ENCODE measurements at places on chromosomes 1 and 21.

- no peak for DNase-seq
Measured at GRCh38 chr1:26913754-26914619, at the start of gene NR0B2. TSS of gene NR0B2 (minus strand) at chr1:26913975. CDS start at chr1:26913940, 35 bp downstream.

- DNase-seq: no peak
Measured at GRCh38 chr21:30426731-30427130, 1.0 kb upstream of the KRTAP13-3 start.

DNA sequence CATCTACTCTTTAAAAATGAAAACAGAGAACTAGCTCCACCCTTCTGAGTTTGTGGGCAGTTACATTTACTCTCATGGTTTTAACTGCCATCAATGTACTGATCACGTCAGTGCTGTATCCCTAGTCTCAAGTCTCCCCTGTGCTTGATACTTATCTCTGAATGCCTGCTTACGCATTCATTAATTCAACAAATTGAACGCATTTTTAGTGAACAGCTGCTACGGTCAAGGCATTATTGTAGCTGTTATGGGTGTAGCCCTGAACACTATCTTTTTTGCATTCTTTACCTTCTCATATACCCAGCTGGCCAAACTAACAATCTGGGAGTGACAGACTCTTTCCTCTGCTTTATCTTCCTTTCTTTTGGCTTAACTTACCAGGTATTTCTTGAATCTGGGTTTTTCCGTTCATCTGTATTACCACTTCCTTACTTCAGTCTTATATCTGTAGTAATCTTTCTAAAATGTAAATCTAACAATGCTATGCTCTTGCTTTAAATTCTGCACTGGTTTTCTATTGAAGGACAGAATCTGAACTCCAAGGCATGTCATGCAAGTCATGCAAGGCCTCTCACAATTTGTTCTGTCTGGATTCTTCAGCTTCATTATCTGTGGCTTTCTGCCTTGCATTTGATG, 33.3 kb downstream of the SMG7 start:
- no peak for DNase-seq

- no peak for DNase-seq
Measured at GRCh38 chr1:98515744-98516143, 145.8 kb upstream of the SNX7 start.

GRCh38 chr1:15288173-15288926, 41.3 kb downstream of the FHAD1 start:
- DNase-seq: no peak

DNA sequence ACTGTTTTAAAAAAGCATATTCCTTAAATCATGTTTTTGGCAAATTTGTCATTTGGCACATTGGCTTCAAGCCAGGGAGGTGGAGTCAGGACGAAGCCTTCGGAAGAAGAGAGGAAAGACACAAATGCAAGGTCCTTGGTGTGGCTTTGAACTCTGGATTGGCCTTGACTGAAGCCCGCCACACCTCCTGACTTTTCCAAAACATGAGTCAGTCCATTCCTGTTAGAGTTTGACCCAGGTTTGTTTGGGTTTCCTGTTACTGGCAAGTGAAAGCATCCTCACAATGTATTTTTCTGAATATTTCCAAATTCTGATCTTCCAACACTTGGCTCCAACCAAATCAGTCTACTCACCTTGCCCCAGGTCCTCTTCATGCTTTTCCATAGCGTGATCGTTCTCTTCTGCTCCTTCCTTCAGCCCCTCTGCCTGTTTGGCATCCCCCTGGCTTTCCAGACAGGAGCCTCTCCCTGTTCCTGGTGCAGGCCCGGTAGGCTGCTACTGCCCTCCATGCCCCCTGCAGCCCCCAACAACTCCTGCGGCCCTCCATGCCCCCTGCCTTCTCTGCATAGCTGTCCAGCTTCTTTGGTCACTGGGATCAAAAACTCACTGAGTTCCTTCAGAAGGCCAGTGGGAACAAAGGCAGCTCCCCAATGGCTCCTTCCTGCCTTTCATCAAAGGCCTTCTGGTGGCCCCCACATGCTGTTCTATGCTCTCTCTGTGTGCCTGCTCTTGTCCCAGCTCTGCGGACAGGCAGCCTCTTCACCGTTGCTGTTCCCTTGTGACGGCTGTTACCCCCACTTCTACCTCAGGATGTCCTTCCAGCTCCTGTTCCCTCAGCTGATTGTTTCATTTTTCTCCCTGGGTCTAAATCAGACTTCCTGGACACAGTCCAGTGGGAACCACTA, 30.4 kb upstream of the SLC30A1 start:
- DNase-seq: no peak

DNA sequence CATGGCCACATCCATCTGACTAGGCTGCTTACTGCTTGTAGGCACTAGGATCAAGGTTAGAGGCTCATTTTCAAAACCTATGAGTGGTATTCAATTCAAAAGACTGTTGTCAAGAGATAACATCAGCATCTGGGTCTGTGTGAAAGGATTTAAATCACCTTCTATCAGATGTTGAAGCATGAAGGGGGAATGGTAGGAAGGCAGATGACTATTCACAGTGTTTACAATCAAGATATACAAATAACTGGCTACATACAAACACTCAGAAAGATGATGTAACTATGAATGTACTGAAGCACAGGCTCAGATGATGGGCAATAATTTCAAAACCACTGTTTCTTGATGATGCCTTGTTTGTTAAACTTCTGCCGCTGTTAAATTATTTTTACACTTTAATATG, 249.2 kb downstream of the SLC45A1 start:
- no peak for DNase-seq

DNA sequence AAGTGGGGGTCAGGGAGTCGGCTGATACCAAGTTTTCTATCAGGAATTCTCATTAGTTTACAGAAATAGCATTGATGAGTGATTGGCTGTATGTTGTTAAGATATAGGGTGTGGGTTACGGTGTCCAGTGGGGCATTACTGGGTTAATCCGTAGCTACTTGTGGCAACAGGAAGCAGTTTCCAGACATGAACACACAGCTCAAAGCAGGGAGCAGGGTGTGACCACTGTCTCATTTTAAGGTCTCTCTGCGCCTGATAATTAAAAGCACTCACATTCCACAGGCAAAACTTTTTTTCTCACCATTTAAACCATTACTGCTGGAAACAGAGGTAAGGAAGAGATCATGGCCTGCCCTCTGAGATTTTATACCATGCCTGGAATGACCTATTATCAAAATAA, 114.9 kb downstream of the SIK1 start:
- DNase-seq: no peak

DNA sequence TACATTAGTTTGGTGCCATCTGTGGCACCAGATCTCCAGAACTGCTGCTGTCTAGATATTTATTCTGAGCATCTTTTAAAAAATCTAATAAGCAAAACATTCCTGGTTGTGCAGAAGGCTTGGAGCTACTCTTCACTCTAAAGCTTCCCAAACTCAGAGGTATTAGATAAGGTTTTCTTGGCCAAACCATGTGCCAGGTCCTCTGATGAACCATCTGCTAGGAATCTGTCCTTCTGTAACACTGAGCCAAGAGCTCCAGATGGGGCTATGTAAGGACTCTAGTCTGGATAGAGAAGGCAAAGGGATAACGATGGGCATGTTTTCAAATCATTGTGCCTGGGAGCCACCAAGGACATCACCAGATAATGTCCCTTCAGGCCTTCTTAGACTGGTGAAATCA, 410.6 kb downstream of the NTNG1 start:
- DNase-seq: no peak

GRCh38 chr21:44523567-44524413, 16.2 kb downstream of the KRTAP10-1 start:
- DNase-seq: no peak

DNA sequence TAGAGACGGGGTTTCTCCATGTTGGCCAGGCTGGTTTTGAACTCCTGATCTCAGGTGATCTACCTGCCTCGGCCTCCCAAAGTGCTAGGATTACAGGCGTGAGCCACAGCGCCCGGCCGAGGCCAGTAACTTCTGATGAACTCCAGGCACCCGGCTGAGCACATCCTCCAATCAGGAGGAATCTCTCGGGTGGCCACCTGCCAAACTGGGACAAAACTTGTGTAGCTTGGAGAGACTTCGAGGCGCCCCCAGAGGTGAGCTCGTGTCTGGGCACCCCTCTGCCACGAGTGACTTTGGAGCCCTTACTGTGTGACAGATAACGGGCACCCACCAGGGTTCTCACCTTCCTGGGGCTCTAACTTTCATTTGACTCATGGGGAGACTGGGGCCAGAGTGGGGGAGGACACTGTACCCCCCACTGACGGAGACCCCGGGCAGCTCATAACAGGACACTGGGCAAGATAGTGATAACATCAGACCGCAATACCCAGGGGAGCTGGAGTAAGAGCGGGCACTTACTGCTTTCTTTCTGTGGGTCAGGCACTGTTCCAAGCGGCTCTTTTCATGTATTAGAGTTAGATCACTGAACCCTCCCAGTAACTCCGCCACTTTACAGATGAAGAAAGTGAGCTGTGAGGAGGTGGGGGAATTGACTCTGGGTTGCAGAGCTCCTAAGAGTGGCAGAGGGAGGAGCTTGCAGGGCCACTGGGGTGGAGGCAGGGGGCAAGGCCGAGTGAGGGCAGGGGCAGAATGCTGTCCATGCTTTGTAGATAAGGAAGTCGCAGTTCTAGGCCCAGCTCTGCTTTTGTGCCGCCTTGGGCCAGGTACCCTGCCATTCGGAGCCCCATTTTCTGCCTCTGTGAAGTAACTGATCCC, 1.9 kb upstream of the PADI2 start:
- DNase-seq: no peak

DNA sequence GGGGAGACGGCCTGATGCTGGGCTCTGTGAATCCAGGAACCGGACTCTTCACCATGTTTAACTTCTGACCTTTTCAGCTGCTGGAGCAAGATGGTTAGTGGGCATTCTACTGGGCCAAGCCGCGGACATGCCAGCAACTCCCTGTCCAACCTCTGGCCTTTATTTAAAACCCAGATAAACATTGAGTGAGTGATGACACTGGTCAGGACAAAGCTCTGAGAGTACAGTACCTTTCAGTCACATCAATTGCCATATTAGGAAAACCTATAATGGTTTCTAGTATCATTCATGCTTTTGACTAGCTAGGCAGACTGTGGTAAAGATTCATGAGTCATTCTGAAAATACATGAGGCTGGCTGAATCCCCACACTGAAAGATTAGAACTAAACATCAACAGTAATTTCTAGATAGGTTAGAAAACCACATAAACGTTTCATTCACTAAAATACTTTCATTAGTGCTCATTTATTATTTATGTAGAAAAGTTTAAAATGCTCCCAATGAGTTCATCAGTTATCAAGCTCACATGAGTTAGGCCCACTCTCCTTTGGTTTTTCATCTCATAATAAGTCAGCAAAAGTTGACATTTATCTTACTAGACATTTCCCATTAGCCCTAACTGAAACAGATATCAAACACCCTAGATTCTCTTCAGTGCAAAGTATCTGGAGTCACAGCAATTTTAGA, 7.1 kb upstream of the ACTA1 start:
- DNase-seq: no peak

GRCh38 chr1:28436211-28436769, 66.8 kb downstream of the PHACTR4 start:
- no peak for DNase-seq

DNA sequence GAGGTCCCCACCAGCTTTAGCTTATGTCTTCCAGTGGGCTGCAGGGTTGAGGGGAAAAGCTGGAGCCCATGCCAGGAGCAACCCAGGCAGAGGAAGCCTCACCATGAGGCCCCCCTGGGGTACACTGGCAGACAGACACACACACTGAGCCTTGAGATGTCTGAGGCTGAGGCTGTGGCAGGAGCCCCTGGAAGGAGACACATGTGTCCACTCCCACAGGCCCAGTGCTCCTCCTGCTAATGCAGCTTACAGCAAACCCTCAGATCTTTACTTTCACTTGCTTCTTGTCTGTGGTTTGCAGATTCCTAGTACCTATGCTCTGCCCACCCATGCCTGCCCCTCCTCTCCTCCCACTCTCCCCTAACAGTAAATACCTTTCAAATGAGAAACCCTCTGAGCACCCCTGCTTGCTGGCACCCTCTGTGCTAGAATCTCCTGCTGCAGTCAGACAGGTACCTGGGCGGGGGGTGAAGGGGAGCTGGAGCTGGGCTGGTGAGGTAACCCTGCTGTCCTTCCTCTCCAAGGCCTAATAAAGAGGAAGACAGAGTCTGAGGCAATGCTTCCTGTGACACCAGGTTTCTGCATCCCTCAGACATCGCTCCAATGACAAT, 63.4 kb upstream of the NEK2 start:
- DNase-seq: no peak

DNA sequence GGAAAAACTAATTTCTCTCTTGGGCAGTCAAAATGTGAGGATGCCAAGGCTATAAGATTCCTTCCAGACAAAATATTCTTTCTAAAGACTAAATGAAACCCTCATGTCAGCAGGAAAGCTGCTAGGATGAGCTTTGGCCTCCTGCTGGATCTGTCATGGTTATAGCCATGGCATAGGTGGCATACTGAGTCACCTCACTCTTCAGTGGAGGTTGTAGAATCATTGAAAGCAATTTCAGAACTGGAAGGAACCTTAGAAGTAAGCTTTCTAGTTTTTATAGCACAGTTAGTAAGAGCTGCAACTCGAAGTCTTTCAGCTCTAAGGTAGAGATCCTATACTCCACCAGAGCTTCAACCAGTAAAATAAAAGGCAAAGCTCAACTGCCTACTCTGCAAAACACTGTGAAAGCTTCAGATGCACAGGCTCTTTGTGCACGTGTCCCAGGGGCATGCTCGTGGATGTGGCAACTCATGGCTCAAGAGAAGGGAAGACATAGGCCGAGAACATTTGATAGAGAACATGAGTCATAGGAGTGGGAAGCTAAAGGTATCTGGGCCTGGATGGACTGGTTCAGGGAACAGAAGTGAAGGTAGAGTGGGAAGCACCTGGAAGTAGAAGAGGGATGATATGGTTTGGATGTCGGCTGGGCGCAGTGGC, 5.8 kb downstream of the AVPR1B start:
- DNase-seq: no peak

- no peak for DNase-seq
Measured at GRCh38 chr1:212856755-212857154, 1.3 kb upstream of the FLVCR1 start.

DNA sequence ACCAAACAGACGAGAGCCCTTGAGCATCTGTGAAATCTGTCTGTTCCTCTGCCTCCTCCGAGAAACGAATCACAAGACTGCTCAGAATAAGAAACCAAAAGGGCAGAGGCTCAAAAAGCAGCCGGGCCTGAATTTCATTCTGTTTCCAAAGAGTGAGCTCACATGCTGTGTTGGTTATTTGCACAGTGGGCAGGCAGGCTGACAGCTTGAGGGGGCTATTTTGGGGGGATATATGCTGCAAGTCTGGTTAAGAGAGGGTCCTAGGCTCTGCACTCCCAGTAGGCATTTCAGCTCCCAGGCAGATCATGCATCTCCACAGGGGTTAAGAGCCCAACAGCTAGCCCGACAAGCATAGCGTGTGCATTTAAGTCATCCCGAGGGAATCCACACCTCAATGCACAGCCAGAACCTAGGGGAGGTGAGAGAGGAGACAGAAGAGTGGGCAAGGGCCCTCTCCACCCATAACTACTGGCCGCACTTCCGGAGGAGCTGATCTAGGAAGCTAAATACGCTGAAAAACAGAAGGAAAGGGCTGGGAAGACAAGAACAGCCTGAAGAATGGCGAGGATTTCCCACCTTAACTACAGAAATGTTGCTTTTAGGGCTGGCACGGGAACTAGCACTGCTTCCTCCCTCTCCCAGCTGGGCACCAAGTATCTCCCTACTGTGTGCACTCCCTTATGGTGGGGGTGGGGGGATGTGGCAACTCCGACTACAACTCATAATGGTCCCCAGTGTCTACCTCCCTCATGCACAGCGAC, 3.7 kb downstream of the PGBD5 start:
- no peak for DNase-seq

GRCh38 chr1:64769482-64769881, 24.6 kb downstream of the RAVER2 start:
- DNase-seq: no peak

Data from NK-92 treated with Interleukin-12 subunit alpha and Interleukin-12 subunit beta, amount 100 ng/mL, for 24 hours (cell line).